ENCODE measurements at places on chromosomes 3 and 15.

DNA sequence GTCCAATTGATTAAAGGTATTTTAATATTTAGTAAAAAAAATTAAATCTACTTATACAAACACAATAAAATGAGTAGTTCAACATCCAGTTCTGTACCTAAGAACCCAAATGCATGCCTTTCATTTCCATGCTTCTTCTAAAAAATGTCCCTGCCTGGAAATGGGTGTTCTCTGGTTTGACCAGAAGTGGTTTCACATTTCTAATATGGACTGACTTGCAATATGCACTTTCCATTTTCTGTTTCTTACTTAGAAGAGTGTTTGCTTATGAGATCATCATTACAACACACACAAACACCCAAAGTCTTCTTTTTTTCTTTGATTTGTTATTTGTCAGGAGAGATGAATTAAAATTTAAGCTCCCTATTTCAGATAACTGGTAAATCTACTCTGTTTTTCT, 879.6 kb downstream of the AGBL1 start:
- no peak for DNase-seq

DNA sequence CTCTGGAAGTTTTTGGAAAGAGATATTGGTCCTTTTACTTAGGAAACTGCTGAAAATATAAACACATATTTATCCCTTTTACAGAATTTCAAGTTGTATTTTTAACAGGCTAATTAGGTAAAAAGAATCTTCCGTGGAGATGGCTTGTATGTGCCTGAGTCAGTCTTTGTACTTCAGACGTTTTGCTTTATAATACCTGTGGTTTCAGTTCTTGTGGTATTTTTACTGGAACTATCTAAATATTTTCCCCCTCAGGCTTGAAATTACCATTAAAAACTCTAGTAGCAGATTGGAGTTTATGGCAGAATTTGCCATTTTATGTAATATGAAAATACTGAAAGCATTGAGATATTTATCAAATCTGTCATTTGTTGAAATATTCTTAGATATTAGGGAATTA, 151.6 kb upstream of the CGNL1 start:
- DNase-seq: no peak

- DNase-seq: no peak
Observed at GRCh38 chr3:143103652-143104051, 15.9 kb upstream of the CHST2 start.

DNA sequence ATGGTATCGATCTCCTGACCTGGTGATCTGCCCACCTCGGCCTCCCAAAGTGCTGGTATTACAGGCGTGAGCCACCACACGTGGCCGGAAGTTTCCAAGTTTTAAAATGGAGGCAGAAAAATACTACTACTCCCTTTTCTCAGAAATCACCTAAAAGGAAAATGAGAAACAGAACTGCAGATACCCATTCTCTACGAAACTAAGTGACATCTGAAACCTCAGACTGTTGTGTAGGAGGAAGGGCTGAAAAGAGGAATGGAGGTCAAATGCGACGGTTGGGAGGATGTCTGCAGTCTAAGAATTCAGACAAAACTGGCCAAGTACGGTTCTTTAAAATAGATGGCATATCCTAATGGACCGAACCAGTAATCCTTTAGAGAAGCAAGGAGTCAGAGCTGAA, 24.1 kb downstream of the WDR48 start:
- DNase-seq: no peak

DNA sequence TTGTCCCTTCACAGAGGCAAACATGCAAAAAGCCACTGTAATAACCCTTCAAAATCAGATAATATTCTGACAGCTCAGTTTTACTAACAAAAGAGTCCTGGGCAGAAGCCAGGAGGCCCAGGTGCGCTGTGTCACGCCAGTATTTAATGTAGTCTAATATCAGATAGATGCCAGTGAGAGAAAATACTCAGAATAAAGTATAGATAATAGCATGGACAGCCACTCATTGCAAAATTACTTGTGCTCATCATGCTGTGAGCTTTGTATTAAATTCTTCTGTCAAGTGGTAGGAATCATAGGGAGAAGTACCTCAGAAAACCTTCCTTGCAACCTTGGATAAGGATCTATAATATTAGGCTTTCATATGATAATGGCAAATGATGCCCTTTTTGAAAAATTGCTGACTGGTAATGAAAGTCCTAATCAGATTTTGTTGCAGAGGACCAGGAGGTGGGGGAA, 1154.3 kb downstream of the ROBO1 start:
- no peak for DNase-seq

GRCh38 chr3:167874671-167875372, 139.3 kb downstream of the SERPINI1 start:
- no peak for DNase-seq

- no peak for DNase-seq
Observed at GRCh38 chr3:188064831-188065493, 89.0 kb upstream of the LPP start.

DNA sequence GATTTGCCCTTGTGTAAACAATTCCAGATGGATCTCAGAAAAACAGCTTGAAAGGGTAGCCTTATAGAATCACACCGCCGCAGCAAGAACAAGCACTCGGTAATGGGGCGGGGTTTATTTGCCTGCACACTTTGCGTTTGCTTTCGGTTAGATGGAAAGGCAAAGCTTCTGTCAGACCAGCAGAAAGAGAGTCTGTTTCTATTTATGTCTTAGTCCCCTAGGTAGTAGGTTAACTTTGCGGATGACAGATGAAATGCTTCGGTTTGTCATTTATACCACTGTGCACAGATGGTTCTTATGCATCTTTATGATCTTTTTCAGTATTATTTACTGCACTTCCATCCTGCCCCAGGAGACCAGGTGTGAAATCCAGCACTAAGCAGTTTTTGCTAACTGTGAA, 62.2 kb downstream of the PYDC2 start:
- no peak for DNase-seq

- no peak for DNase-seq
Observed at GRCh38 chr3:8579096-8579495, 65.5 kb downstream of the SSUH2 start.

DNA sequence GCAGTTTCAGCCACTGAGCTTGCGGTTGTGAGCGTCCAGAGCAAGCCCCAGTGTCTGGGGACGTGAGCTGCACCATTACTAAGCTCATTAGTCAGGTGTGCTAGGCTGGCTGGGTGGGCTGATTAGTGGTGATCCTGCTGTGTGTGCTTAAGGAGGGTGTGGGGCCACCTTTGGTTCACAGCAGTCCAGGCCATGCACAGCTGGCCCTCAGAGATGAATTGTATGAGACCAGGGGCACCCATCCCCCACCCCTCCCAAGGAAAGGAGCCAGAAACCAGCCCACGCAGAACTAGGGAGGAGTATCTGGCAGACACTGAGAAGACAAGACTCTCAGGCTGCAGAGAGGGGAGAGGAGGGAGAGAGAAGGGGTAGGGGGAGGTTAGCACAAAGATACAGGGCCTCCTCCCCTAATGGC, 3.8 kb downstream of the TYRO3 start:
- DNase-seq: no peak

- DNase-seq: no peak
Observed at GRCh38 chr15:100060276-100060926, 281.4 kb downstream of the ADAMTS17 start.

DNA sequence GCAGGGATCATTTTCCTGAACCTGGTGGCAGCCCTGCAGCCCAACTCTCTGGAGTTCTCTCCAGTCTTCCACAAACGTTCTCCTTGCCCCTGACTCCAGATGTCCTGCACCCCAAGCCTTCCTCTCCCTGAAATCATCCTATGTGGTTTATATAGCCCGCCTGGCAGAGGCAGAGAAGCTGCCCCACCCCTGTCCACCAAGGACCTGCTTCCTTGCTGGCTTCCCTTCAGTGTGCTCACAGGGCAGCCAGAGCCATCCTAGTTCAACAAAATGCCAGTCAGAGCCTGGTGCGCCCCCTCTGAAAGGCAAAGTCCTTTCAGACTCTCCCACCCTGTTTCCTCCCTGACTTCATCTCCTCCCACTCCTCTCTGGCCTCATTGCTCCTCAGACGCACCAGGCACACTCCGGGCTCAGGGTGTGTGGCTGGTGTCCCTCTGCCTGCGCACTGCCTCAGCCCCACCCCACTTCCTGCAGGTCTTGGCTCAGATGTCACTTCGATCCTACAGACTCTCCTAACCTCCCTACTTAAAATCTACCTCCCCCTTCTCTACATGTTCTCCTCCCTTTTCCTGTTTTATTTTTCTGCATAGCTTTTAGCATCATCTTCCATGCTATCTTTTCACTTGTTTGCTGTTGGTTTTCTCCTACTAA, 5.9 kb downstream of the KBTBD13 start:
- DNase-seq: no peak

- DNase-seq: no peak
Observed at GRCh38 chr3:142053244-142053643, 96.1 kb downstream of the TFDP2 start.

DNA sequence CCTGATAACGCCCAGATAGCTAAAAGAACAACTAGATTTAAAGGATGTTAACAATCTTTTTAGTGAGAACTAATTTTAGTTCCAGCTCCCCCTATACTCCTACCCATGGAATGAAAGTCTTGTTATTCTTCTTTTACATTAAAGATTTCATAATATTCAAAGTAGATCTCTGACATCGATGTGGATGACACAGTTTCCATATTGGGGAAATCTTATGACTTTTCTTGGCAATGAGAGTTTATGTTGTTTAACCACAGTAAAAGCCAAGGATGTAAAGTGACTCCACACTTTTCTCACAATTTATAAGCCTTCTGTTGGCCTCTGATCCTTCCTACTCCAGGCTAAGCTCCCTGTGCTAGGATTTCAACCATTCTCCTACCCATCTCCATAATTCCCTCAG, 332.6 kb upstream of the KCNMB2 start:
- no peak for DNase-seq

DNA sequence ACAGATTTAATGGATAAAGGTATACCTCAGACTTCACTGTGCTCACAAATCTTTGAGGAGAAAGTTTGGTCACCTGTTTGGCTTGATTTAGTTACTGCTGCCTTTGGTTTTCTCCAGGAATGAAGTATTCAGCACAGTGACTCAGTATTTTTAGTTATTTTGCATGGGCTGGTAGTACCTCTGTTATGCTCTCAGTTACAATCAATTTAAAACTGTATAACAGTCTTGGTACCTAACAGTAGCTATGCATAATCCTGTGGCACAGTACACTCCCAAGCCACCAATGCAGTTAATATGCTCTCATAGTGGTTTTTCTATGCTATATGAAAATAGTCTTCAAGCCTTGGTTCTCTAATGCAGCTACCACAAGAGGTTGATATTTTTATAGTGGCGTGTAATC, 11.9 kb upstream of the EIF3J start:
- no peak for DNase-seq

GRCh38 chr15:25738171-25738965, 124.8 kb downstream of the ATP10A start:
- no peak for DNase-seq

DNA sequence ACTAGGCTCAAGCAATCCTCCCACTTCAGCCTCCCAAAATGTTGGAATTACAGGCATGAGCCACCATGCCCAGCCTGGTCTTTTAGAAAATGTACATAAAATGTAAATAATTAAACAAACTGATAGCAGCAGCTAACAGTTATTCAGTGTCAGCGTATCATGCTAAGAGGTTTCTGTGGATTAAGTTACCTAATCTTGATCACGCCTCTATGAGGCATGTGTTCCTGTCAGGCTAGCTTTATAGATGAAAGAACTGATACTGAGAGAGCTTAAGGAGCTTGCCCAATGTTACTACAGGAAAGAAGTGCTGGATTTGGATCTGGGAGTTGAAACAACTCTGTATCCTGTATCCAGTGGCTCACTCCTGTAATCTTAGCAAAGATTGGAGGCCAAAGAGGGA, 11.2 kb upstream of the MST1R start:
- DNase-seq: no peak

DNA sequence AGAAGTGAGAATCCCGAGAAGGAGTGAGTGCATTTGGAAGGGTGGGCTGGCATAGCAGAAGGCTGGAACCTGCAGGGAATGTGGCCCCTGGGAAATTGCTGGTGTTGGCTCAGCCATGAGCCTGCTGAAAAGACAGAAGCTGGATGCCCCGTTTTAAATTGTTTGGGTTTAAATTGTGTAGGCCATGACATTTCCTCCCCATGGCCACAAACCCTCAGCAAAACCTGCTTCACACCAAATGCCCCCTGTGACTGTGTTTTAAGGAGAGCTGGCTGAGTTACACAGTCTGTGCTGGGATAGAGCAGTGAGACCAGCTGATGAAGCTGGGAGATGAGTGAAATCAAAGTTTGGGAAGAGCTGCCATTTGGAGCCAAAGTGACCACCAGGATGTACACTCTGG, 216.3 kb upstream of the RGMA start:
- DNase-seq: no peak

GRCh38 chr15:31461911-31462480, 135.4 kb downstream of the KLF13 start:
- no peak for DNase-seq

DNA sequence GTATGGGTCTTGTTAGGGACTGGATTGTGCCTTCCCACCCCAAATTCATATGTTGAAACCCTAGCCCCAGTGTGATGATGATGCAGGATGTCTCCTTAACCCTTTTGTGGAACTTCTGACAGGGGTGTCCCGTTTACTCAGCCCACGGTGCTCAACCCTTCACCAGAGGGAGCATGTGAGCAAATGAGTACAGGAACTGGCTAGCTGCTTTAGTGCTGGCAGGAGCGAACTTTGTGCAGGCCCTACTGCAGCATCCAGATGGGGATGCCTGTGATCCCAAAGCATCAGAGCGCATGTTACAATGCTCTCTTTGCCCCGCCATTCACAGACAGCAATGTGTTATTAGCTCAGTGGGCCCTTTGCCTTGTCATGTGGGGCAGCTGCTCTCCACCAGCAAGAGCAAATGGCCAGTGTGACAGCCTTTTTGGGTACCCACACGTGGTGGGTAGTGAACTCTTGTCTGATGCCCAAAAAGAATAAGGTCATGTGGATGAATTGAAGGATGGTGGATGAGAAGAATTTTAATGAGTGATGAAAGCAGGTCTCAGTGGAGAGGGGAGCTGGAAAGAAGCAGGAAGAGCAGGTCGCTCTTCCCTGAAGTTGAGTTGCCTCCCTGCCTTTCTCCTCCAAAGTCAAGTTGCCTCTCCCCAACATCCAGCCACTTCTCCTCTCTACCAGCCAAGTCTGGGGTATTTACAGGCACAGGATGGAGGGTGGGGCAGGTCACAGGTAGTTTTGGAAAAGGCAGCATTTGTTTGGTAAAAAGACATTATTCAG, 63.3 kb upstream of the STRIT1 start:
- DNase-seq: no peak

GRCh38 chr3:90062016-90062415, 954.6 kb downstream of the EPHA3 start:
- DNase-seq: no peak

- no peak for DNase-seq
Observed at GRCh38 chr3:145118303-145118702, 1042.7 kb downstream of the PLOD2 start.

DNA sequence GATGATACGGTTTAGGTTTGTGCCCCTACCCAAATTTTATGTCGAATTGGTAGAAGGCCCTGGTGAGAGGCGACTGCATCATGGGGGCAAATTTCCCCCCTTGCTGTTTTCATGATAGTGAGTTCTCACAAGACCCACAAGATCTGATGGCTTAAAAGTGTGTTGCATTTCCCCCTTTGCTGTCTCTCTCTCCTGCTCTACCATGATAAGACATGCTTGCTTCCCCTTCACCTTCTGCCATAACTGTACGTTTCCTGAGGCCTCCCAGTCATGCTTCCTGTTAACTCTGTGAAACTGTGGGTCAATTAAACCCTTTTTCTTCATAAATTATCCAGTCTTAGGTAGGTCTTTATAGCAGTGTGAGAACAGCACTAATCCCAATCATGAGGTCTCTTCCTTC, 381.2 kb downstream of the RSL24D1 start:
- no peak for DNase-seq
